ENCODE measurements at places on chromosomes 11 and 22. TPM values are rescaled to one million over a fixed set of nuclear protein-coding genes. Genes with fewer than 3 reads are reported as not detected.

DNA sequence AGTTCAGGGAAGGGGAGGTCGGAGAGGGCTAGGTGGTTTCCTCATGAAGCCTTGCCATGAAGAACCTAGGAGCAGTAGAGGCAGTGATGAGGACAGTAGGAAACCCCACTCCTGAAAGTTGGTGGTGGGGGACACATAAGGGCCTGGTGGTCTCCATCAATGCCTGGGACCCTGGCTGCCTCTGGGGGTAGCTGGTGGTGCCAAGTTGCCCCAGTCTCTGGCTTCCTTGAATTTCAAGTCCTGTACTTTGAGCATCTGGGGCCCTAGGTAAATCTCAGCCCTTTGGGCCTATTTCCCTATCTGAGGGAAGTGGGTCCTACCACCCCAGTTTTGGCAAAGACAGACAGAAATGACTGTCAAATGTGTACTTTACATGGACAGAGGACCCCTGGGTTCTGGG is 28.1 kb downstream of the AMPD3 start:
- DNase-seq = no peak

- DNase-seq = no peak
Observed at GRCh38 chr11:63491636-63492372, 837 bp upstream of the PLAAT5 start.

- DNase-seq = no peak
Observed at GRCh38 chr11:67664213-67664585, 10.2 kb downstream of the ALDH3B2 start.

GRCh38 chr11:47425611-47426010 is 628 bp downstream of the PSMC3 start:
- DNase-seq = no peak

DNA sequence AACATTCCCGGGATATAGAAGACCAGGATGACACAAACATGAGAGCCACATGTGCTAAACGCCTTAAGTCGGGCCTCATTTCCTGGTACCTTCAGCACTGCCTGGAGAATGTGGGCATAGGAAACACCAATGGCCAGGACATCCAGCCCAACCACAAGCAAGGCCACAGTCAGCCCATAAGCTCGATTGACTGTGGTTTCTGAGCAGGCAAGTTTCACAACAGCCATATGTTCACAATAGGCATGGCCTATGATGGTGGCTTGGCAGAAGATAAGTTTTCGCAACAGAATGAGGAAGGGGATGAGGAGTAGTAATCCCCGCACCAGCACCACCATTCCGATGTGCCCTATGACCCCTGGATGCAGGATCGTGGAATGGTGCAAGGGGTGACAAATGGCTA is 26.9 kb upstream of the OR56A1 start:
- DNase-seq = no peak

The PDE2A gene
- 15.1 TPM for polyA plus RNA-seq

GRCh38 chr11:124717421-124717785 is 22.3 kb upstream of the NRGN start:
- DNase-seq = no peak

- DNase-seq = no peak
Observed at GRCh38 chr11:110802162-110802561, 89.9 kb upstream of the ARHGAP20 start.

DNA sequence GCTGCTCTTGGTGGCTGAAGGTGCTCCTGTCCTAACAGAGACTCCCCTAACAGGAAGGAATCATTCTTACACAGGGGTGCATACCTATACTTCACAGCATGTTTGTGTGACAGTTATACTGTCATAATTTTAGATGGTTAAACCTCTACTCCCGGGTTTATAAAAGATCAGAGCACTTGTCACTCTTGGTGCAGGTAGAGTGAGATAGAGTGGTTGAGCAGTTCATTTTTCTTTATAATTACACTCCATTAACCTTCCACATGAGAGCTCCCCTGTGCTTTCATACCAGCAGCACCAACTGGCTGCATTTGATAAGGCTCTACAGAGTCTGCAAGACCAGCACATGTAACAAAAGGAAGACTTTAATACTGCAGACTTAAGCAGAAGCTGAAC is 72.9 kb downstream of the LARGE2 start:
- no peak for DNase-seq

GRCh38 chr11:69603111-69603836 is 37.7 kb upstream of the CCND1 start:
- DNase-seq = no peak

DNA sequence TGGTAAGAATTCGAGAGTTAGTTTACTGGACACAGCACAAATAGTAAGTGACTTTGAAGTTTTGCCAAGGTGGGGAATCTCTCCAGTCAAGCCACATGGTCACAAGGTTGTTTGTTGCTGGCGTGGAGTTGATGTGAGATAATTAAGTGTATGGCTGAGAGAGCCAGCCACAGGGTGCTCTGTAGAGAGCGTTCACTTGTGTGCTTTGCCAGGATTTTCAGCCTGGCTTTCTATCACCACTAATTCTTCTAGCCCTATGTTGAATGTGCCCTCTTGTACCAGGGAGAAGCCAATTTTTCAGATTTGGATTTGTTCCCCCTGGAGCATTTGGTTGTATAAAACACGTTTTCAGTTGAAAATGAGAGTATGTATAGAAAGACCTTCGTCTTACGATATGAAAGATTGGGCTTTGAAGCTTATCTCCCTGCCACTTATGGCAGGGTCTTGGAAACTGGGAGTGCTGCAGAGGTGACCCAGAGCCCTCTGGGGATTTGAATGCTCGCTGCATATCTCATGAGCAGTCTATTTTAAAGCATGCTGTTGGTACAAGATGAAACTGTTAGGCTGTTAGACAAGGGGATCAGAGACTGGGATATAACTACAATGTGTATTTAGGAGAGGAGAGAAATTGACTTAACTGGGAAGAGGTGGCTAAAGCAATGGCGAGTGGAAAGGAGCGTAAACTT is 28.6 kb downstream of the CSRP3 start:
- no peak for DNase-seq

- DNase-seq = no peak
Observed at GRCh38 chr11:121059605-121060004, 35.7 kb downstream of the TBCEL start.

The PRG3 gene
- polyA plus RNA-seq = 0.94 TPM

GRCh38 chr11:47233989-47234668 is 14.5 kb downstream of the ACP2 start:
- DNase-seq = no peak

- no peak for DNase-seq
Observed at GRCh38 chr11:94150056-94150455, 21.4 kb downstream of the PANX1 start.

GRCh38 chr11:40338062-40338461 is 1121.4 kb downstream of the LRRC4C start:
- no peak for DNase-seq

DNA sequence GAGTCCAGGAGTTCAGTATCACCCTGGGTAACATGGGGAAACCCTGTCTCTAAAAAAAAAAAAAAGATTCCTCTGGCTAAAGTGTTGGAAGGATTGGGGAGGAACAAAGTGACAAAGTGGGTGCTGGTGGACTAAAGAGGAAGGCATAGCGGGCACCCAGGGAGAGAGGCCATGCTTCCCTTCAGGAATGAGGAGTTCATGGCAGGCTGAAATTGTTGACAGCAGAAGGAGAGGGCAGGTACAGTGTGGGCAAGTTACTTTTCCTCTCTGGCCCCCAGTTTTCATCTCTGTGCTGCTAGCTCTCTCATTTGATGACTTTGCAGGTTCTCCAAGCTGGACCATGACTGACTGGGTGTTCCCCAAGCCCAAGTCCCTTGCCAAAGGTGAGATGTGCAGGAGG is 4.4 kb upstream of the SYT13 start:
- no peak for DNase-seq

The PNPLA5 gene
- polyA plus RNA-seq = not detected

GRCh38 chr22:36032611-36033010 is 4.0 kb upstream of the RBFOX2 start:
- no peak for DNase-seq

DNA sequence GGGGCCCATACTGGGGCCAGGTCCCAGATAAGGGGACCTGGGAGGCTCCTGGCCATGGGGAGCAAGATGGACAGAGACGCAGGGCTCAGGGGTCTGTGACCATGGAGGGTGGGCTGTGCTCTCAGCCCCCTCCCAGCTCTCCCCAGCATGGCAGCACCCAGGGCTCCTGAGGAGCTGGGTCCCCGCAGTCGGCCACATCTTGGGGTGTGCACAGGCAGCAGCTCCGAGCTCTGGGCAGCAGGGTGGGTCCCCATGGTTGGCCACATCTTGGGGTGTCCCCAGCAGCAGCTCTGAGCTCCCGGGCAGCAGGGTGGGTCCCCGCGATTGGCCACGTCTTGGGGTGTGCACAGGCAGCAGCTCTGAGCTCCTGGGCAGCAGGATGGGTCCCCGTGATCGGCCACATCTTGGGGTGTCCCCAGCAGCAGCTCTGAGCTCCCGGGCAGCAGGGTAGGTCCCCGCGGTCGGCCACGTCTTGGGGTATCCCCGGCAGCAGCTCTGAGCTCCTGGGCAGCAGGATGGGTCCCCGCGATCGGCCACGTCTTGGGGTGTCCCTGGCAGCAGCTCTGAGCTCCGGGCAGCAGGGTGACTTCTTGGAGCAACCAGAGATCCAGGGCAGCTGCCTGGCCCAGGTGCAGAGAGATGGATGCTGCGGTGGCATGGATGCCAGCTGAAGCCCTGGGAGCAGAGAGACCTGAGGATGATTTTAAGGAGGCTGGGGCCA is 18.3 kb upstream of the MUC5B start:
- no peak for DNase-seq

The MS4A6A gene
- polyA plus RNA-seq = 16.1 TPM

The HTR3A gene
- polyA plus RNA-seq = not detected

- no peak for DNase-seq
Observed at GRCh38 chr11:606245-606644, 9.5 kb downstream of the IRF7 start.

GRCh38 chr11:96307776-96308140 is 35.2 kb downstream of the MAML2 start:
- DNase-seq = no peak

DNA sequence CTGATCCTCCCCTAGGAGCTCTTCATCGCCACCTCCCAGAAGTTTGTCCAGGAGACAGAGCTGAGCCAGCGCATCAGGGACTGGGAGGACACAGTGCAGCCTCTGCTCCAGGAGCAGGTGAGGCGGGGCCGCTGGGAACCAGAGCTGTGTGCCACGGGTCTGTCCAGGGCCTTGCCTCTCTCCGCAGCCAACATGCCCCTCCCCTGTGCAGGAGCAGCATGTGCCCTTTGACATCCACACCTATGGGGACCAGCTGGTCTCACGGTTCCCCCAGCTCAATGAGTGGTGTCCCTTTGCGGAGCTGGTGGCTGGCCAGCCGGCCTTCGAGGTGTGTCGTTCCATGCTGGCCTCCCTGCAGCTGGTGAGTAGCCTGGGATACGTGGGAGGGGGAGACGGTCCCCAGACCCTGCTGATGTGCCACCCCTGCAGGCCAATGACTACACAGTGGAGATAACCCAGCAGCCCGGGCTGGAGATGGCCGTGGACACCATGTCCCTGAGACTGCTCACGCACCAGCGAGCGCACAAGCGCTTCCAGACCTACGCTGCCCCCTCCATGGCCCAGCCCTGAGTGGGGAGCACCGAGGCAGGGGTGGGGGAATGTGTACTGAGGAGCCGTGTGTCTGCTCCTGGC is 2.5 kb downstream of the SCO2 start:
- DNase-seq = no peak

GRCh38 chr11:80107415-80107814 is 666.6 kb upstream of the TENM4 start:
- no peak for DNase-seq

GRCh38 chr11:79290761-79291160 is 150.1 kb downstream of the TENM4 start:
- DNase-seq = no peak

The DDX25 gene
- 4.9 TPM for polyA plus RNA-seq

- no peak for DNase-seq
Observed at GRCh38 chr11:66247295-66247694, 21.1 kb upstream of the RAB1B start.

- no peak for DNase-seq
Observed at GRCh38 chr22:49777569-49778249, 50.0 kb downstream of the BRD1 start.

The RASD2 gene
- 2.1 TPM for polyA plus RNA-seq

- DNase-seq = no peak
Observed at GRCh38 chr11:67299471-67300191, 3.7 kb upstream of the SSH3 start.

GRCh38 chr11:71203681-71204080 is 48.7 kb downstream of the SHANK2 start:
- no peak for DNase-seq

The GAL3ST3 gene
- 5.0 TPM for polyA plus RNA-seq

The SLC17A6 gene
- not detected for polyA plus RNA-seq

- no peak for DNase-seq
Observed at GRCh38 chr11:123203934-123204333, 8.9 kb upstream of the CLMP start.

The OR52E8 gene
- not detected for polyA plus RNA-seq

The PSMC3 gene
- 146 TPM for polyA plus RNA-seq

- DNase-seq = no peak
Observed at GRCh38 chr11:95734009-95734572, 55.5 kb downstream of the FAM76B start.

The DNAJB7 gene
- polyA plus RNA-seq = 0.31 TPM

DNA sequence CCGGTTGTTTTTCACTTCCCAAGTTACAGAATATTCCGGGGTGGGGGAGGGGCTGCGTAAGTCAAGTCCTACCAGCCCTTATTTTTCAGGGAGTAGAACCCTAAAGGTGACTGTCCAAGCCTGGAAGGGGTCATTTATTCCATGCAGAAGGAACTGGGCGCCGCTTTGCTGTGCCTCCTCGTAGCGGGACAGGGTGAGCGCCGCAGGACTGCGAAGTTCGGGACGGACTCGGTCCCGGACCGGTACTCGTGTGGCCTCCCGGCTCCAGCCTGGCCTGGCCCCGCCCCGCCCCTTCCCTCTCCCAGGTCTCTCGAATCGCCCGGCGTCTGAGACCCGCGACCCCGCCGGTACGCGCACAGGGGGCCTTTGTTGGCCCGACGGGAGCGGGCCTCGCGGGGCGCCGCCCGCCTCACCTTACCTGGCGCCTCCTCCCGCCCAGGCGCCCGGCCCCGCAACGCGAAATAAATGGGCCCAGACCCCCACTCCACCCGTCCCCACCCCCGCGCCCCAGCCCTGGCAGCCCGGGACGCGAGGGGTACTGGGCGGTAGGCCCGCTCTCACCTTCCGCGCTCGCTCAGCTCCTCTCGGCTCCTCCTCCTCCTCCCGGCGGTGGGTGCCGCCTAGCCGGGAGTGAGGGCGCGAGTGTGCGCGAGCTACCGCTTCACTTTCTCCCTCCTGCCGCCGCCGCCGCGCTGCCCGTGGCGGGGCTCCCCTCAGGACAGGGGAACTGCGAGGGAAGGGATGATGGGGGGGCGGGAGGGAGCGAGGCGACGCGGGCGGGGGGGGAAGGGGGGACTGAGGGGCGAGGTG is 698 bp downstream of the PAK1 start:
- DNase-seq = no peak

GRCh38 chr22:24402460-24403192 is 24.8 kb upstream of the ADORA2A start:
- DNase-seq = peak; percentile 58

All from right renal pelvis (tissue), 4 donors.